ENCODE measurements at places on chromosomes 12 and 14.

DNA sequence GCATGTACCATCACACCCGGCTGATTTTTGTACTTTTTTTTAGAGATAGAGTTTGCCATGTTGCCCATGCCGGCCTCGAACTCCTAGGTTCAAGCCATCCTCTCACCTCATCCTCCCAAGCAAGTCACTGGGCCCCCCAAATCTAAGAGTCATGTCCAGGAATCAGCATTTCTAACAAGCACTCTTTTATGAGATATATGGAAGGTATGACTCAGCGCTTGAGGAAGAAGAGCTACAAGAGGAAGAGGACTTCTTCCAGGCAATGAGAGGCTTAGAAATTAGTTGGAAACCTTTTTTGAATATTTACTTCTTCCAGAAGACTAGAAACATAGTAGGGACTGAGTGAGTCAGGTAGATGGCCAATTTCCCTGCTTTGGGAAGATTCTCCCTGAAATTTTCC, 114.5 kb downstream of the HMGA2 start:
- DNase-seq: no peak

DNA sequence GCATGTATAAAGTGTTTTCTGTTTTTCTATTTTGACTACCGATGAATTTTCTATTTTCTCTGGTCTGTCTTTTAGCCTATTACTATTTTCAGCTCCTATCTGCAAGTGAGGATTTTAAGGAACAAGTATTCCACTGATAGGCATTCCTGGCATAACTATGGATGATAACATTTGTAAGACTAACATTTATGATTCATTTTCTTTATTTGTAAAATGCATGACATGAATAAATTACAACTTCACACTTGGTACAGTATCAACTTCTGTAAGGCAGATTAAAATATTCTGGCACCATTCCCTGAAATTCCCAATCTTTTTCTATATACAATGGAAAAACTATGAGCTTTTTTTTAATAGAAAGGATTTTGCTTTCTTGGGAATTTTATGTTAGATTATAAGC, 121.0 kb upstream of the GARIN2 start:
- DNase-seq: no peak

GRCh38 chr12:96186607-96187301, 7.4 kb upstream of the ELK3 start:
- no peak for DNase-seq

DNA sequence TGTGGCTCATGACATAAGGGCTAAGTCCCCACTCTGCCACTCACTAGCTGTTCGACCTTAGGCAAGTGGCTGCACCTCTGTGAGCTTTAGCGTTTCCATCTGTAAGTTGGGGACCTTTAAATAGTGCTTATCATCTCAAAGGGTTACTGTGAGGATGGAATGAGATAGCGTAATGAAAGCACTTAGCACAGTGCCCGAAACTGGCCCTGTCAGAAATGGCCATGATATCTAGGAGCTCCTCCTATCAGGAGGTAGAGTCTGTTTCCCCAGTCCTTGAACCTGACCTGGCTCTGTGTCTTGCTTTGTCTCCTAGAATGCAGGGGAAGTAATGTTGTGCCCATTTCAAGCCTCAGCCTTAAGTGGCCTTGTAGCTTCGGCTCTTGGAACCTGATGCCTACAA, 211.0 kb downstream of the RBM19 start:
- no peak for DNase-seq

GRCh38 chr12:47881826-47882427, 22.9 kb downstream of the VDR start:
- DNase-seq: no peak

Data from activated T-helper 1 cell treated with anti-CD3 and anti-CD28 coated beads, Interleukin-2, amount 50 U/mL, for 16 hours (primary cell).